D341Med (cell line): ENCODE measurements at places on chromosomes 11 and 22.

DNA sequence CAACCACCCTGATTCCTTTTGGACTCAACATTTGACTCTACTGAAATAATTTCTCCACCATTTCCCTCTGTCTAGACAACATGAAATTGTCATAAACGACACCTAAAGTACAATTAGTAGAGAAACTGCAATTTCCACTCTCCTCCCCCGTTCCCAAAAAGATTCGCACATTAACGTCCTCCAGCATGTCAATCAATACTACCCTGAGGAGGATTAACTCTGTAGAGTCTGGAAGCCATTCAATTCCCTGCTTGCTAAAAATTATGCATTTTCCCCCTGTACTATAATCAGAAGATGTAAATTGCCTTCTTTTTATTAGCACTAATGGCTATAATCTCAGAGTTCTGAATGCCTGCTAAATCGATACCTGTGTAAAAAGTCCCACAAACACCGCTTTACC, 70.5 kb downstream of the AMBRA1 start:
- no peak for DNase-seq

GRCh38 chr11:92552942-92553341, 328.3 kb downstream of the FAT3 start:
- no peak for DNase-seq

GRCh38 chr11:17135916-17136683, 58.6 kb upstream of the RPS13 start:
- no peak for DNase-seq

- DNase-seq: no peak
These were observed 85.5 kb upstream of the B3GAT1 start for GRCh38 chr11:134497586-134497985.

- no peak for DNase-seq
These were observed 54.8 kb downstream of the PAK1 start for GRCh38 chr11:77418971-77419597.

- DNase-seq: no peak
These were observed 24.5 kb downstream of the RPUSD4 start for GRCh38 chr11:126186708-126187529.

- no peak for DNase-seq
These were observed 18.1 kb upstream of the ELF5 start for GRCh38 chr11:34531663-34532062.

DNA sequence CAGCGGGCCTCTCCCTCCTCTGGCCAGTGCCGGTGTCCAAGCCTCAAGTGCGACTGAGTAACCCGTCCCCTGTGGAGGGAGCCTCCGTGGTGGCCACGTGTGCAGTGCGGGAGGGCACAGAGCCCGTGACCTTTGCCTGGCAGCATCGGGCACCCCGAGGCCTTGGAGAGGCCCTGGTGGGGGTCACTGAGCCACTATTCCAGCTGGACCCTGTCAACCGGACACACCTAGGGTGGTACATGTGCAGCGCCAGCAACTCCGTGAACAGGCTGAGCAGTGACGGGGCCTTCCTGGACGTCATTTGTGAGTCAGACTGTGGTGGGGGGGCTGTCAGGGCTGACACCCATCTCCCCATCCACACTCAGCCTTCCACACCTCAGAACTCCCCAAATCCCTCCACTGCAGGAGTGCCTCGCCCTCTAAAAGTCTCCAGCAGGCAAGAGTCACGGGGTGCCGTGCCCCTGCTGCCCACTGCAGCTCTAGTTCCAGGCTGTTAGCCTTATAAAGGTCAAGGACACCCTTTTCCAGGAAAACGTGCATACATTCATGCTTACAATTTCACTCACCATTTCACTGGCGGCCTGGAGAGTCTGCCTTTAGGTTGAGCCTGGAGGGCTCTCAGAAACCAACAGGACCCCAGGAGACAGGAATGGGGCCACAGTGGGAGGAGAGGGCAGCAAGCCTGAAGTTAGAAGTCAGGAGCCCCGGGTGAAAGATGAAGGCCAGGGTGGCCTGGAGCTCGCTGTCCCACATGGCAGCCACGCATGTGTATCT, 2.6 kb downstream of the VSIG10L2 start:
- DNase-seq: no peak

GRCh38 chr11:32437495-32438345, 2.4 kb upstream of the WT1 start:
- DNase-seq: no peak

DNA sequence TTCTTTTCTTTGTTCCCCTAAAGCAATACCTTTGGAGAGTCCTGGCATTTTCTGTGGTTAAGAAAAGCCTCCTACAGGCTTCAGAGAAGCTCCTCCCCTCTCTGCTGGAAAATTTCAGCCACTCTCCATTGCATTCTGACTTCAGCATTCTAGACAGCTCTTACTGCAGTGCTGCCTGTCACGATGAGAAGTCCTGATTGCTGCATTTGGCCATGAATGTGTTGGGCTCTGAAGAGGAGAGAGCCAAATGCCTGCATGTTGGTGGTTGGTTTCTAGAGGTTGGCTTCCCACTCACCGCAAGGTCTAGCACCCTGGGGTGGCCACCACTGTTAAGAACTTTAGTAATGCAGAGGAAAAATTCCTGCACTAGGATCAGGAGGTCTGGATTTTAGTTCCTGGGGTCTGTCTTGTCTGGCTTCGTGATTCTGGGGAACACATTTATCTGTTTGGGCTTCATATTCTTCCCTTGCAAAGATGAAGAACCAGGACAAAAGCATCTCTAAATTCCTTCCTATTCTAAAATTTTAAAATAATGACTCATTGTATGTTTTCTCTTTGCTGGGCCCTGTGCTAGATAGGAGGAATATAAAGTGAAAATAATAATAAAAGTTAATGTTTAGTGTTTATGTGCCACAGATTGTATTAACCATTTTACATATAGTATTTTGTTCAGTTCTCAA, 38.1 kb downstream of the COA4 start:
- DNase-seq: no peak

DNA sequence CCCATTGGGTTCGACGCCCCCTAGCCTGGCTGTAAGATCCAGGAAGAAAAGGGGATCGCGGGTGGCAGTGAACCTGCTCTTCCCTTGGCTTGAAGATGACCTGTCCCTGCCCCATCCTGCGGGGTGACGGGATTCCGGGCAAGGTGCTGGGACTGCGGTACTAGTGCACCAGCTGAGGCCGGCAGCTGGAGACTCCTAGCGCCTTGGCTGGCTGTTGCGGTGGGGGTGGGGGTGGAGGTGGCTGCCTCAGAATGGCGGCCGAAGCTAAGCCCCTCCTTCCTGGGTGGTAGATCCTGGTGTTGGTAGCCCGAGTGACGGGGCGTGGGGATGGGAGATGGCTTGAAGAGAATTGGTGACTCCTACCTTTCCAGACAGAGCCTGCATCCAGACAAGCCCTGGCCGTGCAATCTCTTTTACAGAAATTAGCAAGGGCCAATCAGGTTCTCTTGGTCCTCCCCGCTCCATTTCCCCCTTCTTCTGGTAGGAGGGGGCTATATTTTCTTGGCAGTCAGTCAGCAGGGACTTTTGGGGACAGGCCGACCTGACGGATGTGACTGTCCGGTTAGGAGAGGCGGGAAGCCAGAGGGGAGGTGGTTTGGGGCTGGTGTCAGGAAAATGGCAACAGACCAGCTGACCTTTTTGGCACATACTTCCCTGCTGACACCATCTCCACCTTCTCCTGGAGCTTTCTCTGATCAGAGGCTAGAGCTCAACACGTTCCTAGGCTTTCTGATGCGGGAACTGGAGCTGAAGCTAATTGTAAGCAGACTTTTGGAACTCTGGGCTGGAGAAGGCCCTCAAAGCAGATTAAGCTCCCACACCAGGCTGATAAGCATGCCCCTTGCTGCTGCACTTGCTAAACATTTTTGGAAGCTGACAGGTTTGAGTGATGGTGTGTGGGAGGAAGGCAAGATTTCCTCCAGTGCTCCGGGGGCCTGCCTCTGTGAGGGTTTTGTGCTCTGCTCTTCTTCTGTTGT, 2.0 kb downstream of the NAV2 start:
- no peak for DNase-seq

DNA sequence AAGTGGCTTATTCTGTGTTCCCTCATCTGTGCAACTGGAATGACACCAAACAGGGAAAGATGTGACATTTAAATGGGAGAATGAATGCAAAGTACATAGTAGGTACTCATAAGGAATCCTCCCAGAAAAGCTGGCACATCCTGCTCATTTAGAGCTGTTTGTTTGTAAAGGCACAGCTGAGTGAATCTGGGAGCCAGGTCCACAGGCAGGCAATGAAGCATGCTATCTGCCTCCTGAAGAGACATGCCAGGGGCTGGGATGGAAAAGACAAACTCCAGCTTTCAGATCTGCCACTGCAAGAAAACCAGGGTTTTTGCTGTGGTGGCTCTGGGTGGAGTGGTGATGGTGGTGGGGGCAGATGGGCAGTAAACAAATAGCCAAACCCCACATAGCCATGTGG, 150.1 kb downstream of the TENM4 start:
- no peak for DNase-seq

- DNase-seq: no peak
These were observed 109.2 kb downstream of the TSPAN18 start for GRCh38 chr11:44835938-44836337.

DNA sequence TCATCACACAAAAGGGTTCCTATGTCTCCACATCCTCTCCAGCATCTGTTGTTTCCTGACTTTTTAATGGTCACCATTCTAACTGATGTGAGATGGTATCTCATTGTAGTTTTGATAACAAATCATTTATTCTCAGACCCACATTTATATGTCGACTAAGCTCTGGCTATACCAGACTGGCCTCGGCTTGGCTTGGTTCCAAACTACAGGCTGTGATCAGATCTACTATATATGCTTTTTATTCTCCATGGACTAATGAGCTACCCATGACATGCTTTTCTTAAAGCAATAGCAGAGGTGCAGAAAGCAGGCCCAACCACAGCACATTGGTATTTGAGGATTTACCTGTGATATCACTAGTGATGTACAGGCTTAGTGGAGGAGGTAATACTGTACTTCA, 139.8 kb upstream of the PGR start:
- DNase-seq: no peak

- DNase-seq: no peak
These were observed 216.1 kb upstream of the NARS2 start for GRCh38 chr11:78790784-78791183.

- DNase-seq: no peak
These were observed 43.2 kb upstream of the RDX start for GRCh38 chr11:110339456-110340250.

DNA sequence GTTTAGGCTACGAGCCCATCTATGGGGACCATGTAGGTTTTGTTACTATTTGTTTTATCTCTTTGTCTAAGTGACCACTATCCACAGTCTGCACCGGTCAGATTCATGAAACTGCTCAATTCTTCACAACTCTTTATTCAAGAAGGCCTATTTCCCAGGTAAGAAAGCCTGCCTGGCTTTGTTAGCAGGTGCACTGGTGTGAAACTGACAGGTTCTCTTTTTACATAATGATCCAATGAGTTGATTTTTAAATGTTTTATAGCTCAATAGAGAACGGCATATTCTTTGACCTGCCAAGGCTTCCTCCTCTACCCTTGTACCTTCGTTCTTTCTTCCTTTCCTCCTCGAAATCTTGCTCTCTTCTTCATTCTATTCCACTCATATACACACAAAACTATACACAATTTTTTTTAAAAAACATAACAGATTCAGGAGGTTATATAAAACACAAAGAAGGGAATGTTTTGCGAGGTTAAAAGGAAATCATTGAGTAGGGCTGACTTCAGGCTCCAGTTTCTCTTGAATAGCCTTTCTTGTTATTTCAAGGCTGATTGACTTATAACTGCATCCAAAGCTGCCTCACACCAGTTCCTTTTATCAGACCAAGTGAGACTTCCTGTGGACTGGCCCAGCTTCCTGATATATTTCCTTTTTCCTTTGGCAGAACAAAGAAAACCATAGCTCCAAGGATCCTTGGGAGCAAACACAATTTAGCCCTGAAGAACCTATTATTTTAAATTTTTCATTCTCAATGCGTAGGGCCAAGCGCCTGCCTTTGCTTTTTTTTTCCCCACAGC, 11.4 kb downstream of the FLI1 start:
- no peak for DNase-seq
